ENCODE measurements at places on chromosomes 16 and 17.

GRCh38 chr16:80804526-80805383, at the start of gene CDYL2:
Gene CDYL2 (minus strand): TSS chr16:80804598. CDS start chr16:80804173, 425 bp downstream.
- DNase-seq = no peak

DNA sequence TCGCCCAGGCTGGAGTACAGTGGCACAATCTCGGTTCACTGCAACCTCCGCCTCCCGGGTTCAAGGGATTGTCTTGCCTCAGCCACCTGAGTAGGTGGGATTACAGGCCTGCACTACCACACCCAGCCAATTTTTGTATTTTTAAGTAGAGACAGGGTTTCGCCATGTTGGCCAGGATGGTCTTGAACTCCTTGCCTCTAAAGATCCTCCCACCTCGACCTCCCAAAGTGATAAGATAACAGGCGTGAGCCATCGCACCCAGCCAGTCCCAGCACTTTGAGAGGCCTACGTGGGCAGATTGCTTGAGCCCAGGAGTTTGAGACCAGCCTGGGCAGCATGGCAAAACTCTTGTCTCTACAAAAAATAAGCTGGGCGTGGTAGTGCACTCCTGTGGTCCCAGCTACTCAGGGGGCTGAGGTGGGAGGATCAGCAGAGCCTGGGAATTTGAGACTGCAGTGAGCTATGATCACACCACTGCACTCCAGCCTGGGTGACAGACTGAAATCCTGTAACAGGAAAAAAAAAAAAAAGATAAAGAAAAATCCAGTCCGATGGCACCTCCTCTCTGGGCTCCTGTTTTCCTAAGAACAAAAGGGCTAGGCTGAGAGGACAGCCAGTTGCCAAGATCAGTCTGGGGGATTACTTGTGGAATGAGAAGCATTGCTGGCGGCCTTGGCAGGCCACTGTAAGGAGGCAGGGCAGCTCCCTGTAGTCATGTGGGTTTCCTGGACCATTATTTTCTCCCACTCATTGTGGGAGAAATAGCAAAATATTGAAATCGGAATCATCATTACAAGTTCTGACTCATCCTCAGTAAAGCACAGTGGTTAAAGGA, 3.0 kb upstream of the PIPOX start:
- DNase-seq = no peak

DNA sequence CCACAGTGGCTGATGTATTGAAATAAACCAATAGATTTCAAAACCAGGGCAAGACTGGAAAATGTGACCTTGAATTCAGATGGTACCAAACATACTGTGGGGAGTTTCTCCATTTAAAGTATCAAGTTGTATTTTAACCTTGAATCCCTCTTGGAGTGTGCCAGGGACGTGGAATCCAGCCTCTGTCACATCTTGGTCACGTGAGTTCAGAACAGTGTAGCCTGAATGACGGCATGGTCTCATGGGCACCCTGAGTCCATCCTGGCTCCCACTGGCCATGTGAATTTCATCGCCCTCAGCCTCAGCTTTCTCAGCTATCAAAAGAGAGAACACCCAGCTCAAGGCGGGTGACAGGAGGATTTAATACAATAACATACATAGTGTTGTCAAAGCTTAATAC, 6.8 kb downstream of the ZNF771 start:
- DNase-seq = no peak

DNA sequence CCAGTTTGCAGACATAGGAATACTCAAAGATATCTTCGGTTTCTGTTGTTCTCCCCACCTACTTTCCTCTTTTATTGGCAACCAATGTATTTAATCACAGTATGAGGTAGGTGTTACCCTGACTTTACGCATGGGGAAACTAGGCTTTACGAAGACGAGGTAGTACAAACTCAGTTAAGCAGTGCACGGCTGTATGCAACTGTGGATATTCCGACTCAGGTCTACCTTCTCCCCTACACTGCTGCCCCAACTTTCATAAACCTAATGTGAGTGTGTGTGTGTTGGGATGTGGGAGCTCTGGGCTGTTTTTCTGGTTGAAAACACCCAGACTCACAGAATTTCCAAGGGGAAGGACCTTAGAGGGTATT, 1.2 kb upstream of the GPT2 start:
- no peak for DNase-seq
